NCI-H1694 (cell line): ENCODE measurements at places on chromosomes 4 and X.
A peak's percentile ranks its signal among the peaks of the same experiment; 100 is the strongest.

- no peak for DNase-seq
Measured at GRCh38 chr4:133598779-133599178, 449.7 kb downstream of the PCDH10 start.

DNA sequence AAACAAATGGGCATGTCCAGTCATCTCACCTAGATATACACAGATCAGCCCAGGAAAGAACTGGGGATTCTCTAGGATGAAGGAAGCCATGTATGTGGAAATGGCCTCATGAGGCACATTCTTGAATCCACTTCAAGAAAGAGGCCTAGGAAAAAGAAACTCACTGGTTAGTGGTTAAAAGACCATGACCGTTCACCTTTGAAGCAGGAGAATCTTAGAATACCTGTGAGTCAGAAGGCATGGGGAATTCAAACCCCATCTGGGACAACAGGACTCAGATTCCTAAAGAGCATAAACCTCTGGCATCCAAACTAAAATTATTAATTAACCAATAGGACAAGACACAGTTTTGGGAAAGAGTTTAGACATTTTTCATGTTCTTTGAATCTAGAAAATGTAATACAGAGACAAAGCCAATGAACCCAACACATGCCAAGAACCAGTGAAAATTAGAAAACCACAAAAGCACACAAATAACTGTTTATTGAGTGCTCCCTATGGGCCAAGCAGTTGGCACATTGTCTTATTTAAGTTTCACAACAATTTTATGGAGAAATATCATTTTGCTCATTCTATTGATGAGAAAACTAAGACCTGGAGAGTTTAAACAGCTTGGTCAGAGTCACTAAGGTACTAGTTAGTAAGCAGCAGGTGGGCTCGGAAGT is 97.5 kb downstream of the NPNT start:
- no peak for DNase-seq

- no peak for DNase-seq
Measured at GRCh38 chr4:656436-657337, 17.4 kb downstream of the ATP5ME start.

- DNase-seq = no peak
Measured at GRCh38 chrX:50103176-50103575, 97.6 kb downstream of the AKAP4 start.

DNA sequence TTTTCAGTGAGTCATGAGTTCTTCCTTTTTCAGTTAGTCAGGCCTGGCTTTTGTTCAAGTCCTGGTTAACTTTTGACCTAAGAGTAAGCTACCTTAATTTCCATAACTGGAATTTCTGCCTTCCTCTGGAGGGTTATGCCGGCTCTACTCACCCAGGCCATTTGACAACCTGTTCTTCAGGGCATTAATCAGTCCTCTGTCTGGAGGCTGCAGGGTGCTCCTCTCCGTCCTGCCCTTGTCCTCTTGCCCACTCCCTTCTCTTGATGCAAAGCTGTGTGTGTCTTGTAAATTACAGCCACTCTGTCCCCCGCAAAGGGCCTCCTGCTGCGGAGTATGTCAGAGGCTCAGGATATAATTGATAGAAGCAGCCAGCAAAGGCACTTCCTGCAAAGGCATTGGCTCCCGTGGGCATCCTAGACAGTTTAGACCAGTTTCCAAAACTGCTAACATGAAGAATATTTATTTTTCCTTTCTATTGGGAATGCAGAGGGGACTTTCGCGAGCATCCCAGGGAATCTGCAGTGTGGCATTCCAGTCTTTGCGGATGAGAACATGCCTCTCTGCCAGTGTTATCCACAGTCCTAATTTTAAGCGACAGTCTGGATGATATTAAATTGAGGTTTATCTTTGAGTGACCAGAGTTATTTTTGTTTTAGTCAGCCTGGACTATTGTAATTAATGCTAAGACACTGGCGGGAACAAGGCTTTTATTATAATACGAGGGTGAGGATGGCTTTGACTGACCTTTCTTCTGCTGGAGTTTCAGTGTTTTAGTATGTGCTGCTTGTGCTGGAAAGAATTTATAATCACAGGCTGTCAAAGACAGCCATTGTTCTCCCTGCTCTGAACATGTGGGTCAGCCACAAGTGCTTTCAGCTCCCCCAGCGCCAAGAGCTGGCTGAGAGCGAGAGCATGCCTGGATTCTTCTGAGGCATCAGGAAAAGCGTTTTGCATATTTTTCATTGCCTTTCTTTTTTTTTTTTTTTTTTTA is 74.2 kb downstream of the LIMCH1 start:
- DNase-seq = no peak

GRCh38 chr4:71635139-71635748 is 148.6 kb downstream of the GC start:
- no peak for DNase-seq

- DNase-seq = no peak
Measured at GRCh38 chr4:16627999-16628398, 270.4 kb downstream of the LDB2 start.

GRCh38 chr4:68654946-68655721 is 15.3 kb downstream of the UGT2B15 start:
- DNase-seq = no peak

GRCh38 chr4:27024805-27025204 is 164.2 kb downstream of the STIM2 start:
- DNase-seq = no peak

- no peak for DNase-seq
Measured at GRCh38 chrX:46634577-46634976, 61.0 kb downstream of the CHST7 start.

GRCh38 chr4:1358421-1359143 is 11.6 kb downstream of the UVSSA start:
- no peak for DNase-seq

DNA sequence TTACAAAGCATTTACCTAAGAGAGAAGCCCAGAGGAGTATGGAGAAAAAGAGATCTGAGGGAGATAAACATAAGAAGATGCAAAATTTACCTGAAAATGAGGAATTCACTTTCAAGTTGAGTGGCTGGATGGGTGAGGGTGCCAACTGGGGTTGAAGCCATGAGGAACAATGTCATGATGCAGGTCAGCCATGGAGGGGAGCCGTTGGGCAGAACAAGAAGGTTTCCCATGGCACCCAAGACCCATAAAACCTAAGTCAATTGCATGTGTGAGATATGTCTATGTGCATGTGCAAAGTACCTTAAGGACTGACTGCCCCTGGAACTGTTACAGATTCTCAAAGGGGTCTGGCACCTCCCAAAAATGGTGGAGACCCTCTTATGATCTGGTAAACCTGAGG is 46.6 kb upstream of the PRRG1 start:
- peak; percentile 1 for DNase-seq

GRCh38 chr4:83139514-83140156 is 25.1 kb upstream of the PLAC8 start:
- DNase-seq = no peak

GRCh38 chr4:15851969-15852368 is 73.8 kb downstream of the CD38 start:
- no peak for DNase-seq

DNA sequence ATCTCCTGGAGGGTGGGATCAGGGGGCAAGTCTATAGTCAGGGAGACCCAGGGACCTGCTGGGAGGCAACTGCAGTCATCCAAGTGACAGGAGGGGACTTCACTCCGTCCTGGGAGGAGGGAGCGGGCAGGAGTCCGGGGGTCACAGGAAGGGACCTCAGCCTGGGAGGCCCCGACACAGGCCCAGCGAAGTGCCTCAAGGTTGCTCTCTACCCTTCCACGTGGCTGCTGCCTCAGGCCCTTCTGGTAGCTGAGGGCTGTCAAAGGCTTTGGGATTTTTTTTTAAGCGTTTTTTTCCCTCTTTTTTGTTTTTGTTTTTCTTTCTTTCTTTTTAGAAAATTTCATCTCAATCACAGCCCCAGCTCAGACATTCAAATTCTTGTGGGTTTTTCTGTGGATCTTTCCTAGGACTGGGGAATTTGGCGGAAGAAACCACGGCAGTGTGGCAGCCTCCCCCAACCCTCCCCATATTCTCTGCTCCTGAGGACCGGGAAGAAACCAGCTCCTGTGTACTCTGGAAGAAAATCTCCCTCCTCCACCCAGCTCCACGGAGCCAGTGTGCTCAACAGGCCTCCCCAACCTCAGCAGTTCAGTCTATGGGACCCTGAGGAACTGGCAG is 1.4 kb upstream of the HAUS7 start:
- DNase-seq = no peak

- no peak for DNase-seq
Measured at GRCh38 chrX:355329-356050, 31.2 kb downstream of the PPP2R3B start.

DNA sequence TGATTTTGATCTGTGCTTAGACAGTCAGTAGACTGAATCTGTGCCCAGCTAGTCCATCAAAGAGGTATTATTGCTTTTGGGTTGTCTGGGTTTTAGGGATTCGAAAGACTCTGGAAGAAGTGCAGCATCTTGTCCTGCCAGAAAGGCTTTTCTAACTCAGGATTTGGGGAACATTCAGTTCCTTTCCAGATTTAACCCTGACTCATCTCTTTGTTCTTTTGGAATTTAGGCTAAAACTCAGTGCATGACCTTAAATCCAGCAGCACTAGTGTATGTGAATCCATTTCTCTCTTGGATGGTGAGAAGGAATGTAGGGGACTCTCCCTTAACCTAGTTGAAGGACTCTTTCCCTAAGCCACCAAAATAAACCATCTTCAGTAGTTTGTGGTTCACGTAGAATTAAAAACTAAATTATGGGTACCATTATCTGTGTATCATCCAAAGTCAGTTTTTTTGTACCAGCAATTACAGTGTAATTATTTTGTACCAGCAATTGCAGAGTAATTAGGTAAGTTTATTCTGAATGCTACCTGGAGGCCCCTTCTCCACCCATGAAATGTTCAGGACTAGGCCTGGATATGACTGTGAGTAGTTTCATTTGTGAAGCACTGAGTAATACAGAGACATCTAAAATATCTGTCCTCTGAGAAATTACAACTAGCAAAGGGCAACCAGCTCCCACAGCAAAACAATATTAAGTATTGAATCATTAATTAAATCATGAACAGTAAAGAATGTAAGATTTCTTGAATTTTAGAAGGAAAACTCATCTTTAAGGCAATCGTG is 384.0 kb downstream of the TMA16 start:
- no peak for DNase-seq

GRCh38 chr4:185534511-185534865 is 819 bp downstream of the PDLIM3 start:
- no peak for DNase-seq

DNA sequence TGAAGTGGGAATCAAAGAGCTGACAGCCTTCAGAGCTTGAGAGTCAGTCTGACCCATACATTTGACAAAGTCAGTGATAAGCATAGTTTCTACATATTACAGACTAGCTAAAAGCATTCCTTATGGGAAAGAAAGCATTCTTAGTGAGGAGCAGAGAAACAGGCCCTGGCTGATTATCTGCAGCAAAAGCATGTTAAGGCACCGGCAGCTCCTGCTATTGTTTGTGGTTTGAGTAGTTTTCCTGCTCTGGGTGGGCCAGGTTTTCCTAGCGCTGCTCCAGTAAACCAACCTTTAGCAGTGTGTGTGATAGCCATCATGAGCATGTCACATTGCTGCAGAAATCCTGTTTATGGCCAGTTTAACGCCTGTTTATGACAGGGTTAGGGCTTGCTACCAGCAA is 51.6 kb upstream of the WDR1 start:
- no peak for DNase-seq

GRCh38 chr4:54727346-54727745 is 69.6 kb downstream of the KIT start:
- no peak for DNase-seq

GRCh38 chr4:11608992-11609391 is 180.3 kb upstream of the HS3ST1 start:
- DNase-seq = no peak

GRCh38 chr4:176849076-176849475 is 56.4 kb upstream of the VEGFC start:
- no peak for DNase-seq

DNA sequence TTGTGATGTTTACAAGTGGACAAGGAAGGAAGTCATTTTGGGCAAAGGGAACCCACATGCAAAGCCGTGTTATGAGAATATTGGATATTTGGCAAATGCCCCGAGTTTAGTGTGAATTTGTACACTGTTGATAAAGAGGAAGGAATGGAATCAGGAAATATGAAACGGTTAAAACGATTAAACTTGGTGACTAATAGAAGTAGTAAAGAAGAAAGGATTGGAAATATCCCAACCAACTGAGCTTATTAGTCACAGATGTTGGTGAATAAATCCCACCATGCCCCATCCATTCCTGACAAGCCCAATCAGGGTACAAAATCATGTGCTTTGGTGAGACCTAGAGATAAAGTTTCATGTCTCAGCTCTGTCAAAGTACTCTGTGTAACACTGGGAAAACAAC is 22.0 kb downstream of the ARHGAP24 start:
- no peak for DNase-seq

DNA sequence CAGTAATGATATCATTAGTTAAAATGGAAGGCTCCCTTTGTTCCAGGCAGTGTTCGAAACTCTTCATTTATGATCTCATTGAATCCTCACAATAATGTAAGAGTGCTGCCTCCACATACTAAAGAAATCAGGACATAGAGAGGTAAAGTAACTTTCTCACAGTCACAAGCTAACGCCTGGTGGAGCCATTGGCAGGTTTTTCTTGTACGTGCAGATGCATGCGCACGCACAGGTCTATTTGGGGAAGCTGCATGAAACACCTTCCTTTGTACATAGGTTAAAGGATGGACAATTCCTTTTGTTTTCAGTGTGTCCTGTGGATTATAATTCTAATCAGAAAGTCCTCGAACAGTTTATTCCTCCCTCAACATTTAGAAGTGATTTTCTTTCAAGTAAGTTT is 176.2 kb downstream of the RAPGEF2 start:
- no peak for DNase-seq

DNA sequence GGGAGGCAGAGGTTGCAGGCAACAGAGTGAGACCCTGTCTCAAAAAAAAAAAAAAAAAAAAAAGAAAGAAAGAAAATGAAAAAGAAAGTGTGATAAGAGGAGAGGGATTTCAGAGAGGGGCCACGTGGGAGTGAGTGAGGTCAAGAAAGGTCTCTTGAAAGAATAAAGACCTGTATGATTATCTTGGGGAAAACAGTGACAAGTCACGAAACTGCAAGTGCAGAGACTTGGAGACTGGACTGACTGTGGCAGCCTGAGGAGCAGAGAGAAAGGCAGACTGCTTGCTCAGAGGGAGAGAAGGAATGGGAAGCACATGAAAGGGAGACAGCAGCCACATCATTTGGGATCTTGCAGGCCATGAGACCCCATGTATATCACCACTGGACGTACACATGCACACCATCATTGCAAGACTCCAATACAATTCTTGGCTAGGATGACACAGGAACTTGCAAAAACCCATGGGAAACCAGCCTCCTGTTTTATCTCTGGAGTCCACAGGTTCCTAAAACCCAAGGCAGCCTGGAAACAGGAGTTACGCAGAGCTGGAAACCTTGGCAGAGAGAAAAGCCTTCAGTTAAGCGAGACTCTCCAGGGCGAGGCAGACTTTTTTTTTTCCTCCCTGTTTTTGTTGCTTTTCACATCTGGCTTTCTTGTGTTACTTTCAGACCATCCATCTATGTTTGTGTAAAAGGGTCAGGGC is 207.0 kb upstream of the TBL1X start:
- no peak for DNase-seq
